ENCODE measurements at places on chromosomes 12 and 14.

- no peak overlapping the region for H3K4me3 ChIP-seq
- H3K36me3 ChIP-seq = no peaks in the 10 kb centered on the region
- no peak for DNase-seq
- no peak overlapping the region for H3K27ac ChIP-seq
- H3K4me1 ChIP-seq = no peaks in the 10 kb centered on the region
Measured at GRCh38 chr14:74910556-74910955, 12.5 kb downstream of the RPS6KL1 start.

- H3K27ac ChIP-seq = no peak overlapping the region
- DNase-seq = peak; percentile 98
- H3K4me1 ChIP-seq = no peaks in the 10 kb centered on the region
- no peak overlapping the region for H3K4me3 ChIP-seq
Measured at GRCh38 chr14:29805415-29806123, 122.1 kb downstream of the PRKD1 start.

DNA sequence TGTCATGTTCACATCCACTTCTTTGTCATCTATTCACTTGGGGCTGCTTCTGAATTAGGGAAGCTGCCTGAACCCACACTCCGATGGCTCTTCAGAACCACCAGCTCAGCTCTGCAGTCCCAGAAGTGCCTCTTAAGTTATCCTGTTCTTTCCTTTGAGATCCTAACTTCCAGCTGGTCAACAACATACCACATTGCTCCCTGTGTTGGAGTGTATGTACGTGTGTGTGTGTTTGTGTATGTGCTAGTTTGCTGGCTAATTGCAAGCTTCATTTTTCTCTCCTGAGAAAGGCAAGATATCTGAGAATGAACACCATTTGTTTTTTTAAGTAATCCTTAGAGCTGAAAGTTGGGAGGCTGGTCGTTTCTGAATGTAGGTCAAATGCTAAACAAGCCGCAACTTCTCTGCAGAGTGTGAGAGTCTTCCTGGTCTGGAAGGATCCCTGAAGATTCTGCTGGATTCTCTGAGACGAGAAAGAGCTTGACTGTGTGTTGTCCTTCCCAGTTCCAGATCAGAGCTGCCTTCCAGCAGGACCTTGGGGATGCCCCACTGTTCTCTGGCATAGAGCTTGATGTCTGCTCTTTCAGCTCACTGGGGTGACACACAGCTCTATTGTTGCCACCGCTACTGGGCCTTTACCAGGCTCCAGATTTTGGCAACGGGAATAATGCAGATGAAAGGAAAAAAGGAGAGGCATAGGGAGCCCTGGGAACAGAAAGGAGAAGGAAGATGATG, 839 bp downstream of the GSG1 start:
- no peaks in the 10 kb centered on the region for H3K36me3 ChIP-seq
- DNase-seq = no peak
- H3K27me3 ChIP-seq = no peaks in the 10 kb centered on the region
- H3K27ac ChIP-seq = peak overlapping the region; percentile 15
- H3K4me1 ChIP-seq = peaks cover 43% of the 10 kb centered on the region

DNA sequence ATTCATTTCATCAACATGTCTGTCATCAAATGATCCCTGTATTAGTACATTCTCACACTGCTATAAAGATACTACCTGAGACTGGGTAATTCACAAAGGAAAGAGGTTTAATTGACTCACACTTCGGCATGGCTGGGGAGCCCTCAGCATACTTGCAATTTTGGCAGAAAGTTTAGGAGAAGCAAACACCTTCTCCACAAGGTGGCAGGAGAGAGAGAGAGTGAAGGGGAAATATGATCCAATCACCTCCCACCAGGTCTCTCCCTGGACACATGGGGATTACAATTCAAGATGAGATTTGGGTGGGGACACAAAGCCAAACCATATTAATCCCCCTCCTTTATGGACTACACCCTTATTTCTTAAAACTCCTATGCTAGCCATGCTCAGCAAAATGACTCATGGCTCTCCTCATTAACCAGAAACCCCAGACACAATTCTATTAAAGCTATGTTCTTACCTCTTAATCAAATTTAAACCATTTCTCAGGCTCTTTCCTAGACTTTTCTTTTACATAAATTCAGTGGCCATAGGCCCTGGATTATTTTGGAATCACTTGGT, 932.3 kb downstream of the FLRT2 start:
- no peaks in the 10 kb centered on the region for H3K27me3 ChIP-seq
- H3K4me1 ChIP-seq = no peaks in the 10 kb centered on the region
- H3K27ac ChIP-seq = no peak overlapping the region
- DNase-seq = no peak
- no peaks in the 10 kb centered on the region for H3K36me3 ChIP-seq

- H3K4me3 ChIP-seq = no peak overlapping the region
- H3K27me3 ChIP-seq = no peaks in the 10 kb centered on the region
- H3K4me1 ChIP-seq = peaks cover 19% of the 10 kb centered on the region
- H3K27ac ChIP-seq = peak overlapping the region; percentile 43
Measured at GRCh38 chr14:85415015-85415712, 114.8 kb upstream of the FLRT2 start.

GRCh38 chr14:50290306-50290705, 21.7 kb downstream of the L2HGDH start:
- no peak for DNase-seq
- no peak overlapping the region for H3K4me3 ChIP-seq
- no peaks in the 10 kb centered on the region for H3K4me1 ChIP-seq
- H3K27ac ChIP-seq = no peak overlapping the region
- H3K36me3 ChIP-seq = no peaks in the 10 kb centered on the region

- DNase-seq = peak; percentile 51
- H3K4me3 ChIP-seq = no peak overlapping the region
- peaks cover 39% of the 10 kb centered on the region for H3K27me3 ChIP-seq
- no peaks in the 10 kb centered on the region for H3K36me3 ChIP-seq
- no peak overlapping the region for H3K27ac ChIP-seq
Measured at GRCh38 chr14:81432219-81432661, 32.1 kb upstream of the STON2 start.

GRCh38 chr12:32161058-32161457, 54.4 kb downstream of the BICD1 start:
- H3K4me3 ChIP-seq = no peak overlapping the region
- DNase-seq = no peak
- H3K36me3 ChIP-seq = no peaks in the 10 kb centered on the region
- peaks cover 8% of the 10 kb centered on the region for H3K4me1 ChIP-seq
- H3K27me3 ChIP-seq = no peaks in the 10 kb centered on the region

DNA sequence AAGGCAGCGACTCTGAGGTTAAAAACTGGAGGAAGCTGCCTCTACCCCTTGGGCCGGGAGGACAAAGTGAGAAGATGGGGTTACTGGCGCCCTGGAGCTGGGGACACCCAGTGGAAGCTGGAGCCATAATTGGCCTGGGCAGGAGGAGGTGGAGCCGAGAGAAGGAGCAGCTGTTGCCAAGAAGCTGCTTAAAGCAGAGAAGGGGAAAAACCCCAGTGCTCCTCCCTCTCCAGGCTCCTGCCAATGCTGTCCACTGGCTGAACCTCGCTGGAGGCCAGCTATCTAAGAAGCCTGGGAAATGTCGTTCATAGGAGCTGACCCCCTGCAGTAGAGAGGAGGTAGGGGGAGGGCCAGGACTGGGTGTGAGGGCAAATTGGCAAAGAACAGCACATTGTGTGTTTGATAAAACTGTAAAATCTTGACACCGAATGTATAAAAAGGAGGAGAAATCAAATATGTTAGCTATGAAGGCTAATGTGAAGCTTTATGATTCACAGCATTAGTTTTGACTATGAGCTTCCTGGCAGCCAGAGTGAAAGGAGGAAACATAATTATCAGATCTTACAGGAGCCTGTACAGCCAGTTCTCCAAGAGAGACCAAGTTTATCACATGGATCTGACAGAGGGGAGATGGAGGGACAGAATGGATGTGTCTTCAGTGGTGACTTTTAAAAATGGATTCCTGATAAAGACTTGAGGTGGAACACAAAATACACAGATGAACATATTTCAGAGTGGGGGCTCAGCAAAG, 9.5 kb downstream of the HHIPL1 start:
- peak; percentile 76 for DNase-seq
- H3K4me1 ChIP-seq = peaks cover 6% of the 10 kb centered on the region
- no peak overlapping the region for H3K27ac ChIP-seq
- peaks cover 3% of the 10 kb centered on the region for H3K27me3 ChIP-seq
